ENCODE measurements at places on chromosomes 5 and 9. TPM values are rescaled to one million over a fixed set of nuclear protein-coding genes. Genes with fewer than 3 reads are reported as not detected.

- DNase-seq: no peak
Observed at GRCh38 chr9:136287960-136288753, 15.7 kb downstream of the CCDC187 start.

Gene C1QTNF2
- 0.64 TPM for total RNA-seq

DNA sequence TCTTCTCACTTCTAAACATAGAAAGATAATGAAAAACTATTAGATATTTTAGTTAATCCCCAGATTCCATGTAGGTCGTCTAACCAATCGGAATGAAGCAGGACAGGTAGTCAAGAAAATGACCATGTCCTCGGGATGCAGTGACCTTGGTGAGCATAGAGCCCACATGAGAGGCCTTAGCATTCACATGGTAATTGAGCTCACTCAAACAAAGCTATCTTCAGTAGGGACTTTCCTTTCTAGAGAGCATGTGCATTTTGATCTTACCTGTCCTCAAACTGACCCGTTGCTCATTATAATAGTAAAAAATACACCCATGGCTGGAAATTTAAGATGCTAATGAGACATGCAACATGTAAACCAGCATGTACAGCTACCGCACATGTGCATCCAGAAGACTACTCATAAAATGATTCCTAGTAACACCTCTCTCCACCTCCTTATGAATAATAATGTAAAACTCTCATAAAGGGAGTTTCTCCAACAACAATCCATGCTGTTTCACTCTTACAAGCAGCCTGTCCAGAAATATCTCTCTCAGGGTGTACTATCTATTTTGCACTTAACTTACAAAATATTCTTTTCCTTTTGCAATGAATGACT is 274.0 kb upstream of the CDH9 start:
- no peak for DNase-seq

Gene ASPN
- not detected for total RNA-seq

Data from astrocyte (in vitro differentiated cells and primary cell).